GOT3 (cell line): ENCODE measurements at places on chromosomes 2 and 18.

DNA sequence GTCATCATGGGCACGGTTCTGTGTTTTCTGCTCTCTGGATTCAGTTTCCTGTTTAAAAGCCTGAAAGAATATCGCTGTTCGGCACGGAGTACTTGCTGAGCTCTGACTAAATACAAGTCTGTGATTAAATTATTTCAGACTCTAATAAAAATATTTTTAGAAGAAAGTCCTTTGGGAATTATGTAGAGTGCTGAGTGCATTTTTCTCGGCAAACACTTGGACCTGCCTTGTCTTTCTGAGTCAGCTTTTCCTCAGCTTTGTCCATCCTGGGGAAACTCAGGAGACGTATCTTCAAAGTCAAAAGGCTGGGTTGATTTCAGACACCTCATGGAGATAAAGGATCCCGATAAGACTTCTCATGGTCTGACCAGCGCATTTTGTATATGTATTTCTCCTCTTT is 45.9 kb downstream of the IL1R2 start:
- DNase-seq: no peak

- no peak for DNase-seq
Measured at GRCh38 chr2:8552293-8552801, 129.5 kb upstream of the ID2 start.

GRCh38 chr2:235043762-235044500 is 92.1 kb downstream of the SH3BP4 start:
- DNase-seq: no peak

DNA sequence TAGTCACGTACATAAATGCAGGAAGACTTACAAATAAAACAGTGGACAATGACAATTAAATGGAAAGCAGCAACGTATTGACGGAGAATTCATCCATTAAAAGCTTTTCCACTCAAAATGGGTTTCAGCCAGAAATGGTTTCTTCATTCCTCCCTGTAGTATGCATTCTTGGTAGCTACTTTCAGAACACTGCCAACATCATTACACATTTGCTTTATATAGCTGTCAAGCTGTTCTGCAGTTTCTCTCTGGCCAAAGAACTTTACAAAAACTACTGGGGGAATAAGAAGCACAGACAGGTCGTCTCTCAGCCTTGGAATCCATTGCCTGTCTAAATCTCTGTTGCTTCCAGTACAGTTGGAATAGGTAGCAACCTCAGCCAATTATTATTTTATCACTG is 84.1 kb upstream of the NCKAP5 start:
- DNase-seq: no peak

- no peak for DNase-seq
Measured at GRCh38 chr18:40075616-40076015, 1879.4 kb upstream of the PIK3C3 start.

GRCh38 chr2:157441072-157441454 is 2.8 kb downstream of the CYTIP start:
- no peak for DNase-seq

GRCh38 chr18:8721716-8722115 is 16.4 kb downstream of the MTCL1 start:
- DNase-seq: no peak

- no peak for DNase-seq
Measured at GRCh38 chr2:71826826-71827523, 320.7 kb downstream of the CYP26B1 start.

GRCh38 chr2:120964819-120965218 is 229.2 kb downstream of the GLI2 start:
- DNase-seq: no peak

GRCh38 chr18:66533693-66534092 is 70.2 kb downstream of the CDH19 start:
- DNase-seq: no peak

DNA sequence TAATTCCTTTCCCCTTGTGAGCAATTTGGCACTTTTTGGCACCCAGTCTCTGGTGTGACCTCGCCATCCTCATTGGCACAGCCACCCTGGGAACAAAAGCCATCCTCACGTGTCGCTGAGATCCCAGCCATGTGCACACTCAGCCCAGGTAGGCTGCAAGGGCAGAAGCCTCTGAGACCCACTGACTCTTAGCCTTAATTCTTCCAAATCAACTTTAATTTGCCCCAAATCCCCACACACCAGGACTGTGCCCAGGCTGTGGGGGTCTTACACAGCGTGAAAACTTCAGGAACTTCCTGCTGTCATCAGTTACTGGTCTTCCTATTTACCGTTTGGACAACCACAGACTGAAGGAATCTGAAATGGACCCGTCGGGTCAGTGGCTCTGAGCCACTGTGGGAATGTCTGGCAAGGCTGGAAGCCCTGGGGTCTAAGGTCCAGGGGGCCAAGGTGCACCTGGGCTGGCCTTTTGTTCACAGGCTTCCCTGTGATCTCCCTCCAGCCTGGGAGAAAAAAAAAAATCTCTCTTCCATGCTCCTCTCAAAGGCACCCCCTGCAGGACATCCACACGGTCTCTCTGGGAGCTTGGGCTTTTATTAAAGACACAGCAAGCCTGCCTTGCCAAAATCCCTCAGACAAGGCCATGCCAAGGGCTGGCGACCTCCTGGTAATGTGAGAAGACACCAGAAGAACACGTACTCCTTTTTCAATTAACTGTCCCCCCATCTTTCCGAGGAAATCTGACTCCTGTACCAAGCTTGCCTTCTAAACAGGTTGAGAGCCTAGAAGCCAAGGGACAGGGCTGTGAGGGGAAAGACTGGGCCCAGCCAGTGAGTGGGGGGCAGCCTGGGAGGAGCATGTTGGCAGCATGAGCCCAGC is 42.1 kb upstream of the LAPTM4A start:
- no peak for DNase-seq

DNA sequence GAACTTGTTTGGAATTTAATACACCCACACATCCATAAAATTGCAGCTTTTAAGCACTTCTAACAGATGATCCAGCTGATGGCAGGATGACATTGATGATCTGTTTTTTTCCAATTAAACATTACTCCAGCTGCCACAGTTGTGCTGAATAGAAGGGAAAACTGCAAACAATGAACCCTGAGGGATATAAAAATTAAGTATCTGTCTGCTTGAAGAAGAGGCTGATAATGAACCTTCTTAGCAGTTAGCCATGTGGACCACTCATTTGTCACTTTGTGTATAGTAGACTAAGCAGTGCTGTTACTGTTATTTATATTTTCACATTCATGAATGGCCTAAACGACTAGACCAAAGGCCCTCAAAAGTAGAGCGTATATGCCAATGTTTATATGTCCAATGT is 1201.0 kb upstream of the LRRTM1 start:
- no peak for DNase-seq

DNA sequence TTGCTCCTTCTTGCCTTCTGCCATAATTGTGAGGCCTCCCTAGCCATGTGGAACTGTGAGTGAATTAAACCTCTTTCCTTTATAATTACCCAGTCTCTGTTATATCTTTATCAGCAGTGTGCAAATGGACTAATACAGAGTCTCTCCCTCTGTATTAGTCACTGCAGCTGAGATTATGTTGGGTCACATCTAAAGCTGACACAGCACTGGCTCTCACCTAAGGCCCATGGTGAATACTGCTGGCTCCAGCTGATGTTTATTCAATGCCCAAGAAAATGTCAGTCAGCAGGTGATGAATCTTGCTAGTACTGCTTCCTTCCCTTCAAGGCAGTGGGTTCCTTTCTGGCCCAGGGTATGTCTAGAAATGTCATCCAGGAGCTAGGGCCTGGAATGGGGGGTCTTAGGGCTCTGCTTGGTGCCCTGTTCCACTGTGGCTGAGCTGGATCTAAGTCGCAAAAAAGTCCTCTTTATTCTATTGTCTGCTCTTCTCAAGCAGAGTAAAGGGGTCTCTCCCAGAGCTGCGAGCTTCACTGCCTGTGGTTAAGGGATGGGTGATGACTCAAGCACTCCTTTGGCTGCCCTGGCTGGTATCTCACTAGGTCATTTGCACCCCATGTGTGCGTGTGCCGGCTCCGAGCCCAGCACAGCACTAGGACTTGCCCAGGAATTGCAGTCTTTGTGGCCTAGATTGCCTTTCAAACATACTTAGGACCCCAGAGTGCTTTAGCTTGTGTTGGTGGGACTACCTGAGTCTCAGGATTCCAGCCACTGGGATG is 29.9 kb downstream of the PPP1R1C start:
- DNase-seq: no peak

DNA sequence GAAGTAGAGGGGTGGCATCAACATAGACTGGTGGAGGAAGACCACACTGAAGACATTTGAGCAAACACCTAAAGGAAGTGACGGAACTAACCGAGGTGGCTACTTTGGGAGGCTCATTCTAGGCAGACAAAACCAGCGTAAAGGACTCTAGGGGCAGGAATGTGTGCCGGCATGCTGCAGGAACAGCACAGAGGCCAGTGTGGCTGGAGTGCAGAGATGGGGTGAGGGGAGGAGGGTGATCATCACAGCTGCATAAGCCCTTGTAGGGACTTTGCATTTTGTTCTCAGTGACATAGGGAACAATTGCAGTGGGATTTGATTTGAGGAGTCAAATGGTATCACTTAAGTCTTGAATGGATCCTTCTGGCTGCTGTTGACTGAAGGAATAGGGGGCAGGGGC is 253.5 kb downstream of the NCKAP5 start:
- no peak for DNase-seq

GRCh38 chr2:85409845-85410583 is at the start of gene CAPG:
CAPG (minus strand) TSS chr2:85410366; CDS start chr2:85402145, 8,221 bp downstream.
- no peak for DNase-seq

GRCh38 chr2:122007126-122007525 is 251.7 kb downstream of the TSN start:
- no peak for DNase-seq

DNA sequence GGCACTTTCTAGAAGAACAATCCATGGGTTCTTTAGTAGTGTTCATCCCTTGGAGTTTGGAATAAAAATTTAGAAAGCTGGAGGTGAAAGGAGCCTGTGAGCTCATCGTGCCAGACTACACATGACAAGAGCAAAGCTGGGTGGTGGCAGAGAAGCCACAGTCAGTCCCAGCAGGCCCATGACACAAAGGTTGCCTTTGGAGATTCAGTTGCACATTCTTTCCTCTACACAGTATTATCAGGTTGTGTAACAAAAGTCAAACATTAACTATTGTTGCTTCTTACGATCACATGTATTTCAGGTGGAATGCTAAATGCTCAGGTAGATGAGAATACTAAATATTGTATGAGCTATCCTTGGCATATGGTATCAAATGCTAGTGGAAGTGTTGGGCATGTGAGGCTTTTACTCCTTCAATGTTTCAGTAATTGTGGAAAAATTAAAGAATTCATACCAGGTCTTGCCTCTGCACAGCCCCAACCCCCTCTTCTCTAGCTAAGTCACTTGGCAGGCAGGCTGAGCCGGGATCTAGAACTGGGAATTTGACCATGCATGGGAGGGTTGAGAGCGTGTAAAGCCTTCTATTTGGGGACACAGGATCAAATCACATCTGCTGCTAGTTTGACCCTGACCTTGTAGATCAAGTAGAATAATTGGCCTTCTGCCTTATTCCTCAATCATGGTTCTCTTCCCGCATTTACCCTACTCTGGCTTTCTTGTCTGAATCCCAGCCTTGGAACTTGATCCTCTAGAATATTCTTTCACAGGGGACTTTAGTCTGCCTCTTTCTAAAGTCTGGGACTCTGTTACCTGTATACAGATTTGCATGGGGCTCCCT is 230.9 kb downstream of the GCA start:
- no peak for DNase-seq

DNA sequence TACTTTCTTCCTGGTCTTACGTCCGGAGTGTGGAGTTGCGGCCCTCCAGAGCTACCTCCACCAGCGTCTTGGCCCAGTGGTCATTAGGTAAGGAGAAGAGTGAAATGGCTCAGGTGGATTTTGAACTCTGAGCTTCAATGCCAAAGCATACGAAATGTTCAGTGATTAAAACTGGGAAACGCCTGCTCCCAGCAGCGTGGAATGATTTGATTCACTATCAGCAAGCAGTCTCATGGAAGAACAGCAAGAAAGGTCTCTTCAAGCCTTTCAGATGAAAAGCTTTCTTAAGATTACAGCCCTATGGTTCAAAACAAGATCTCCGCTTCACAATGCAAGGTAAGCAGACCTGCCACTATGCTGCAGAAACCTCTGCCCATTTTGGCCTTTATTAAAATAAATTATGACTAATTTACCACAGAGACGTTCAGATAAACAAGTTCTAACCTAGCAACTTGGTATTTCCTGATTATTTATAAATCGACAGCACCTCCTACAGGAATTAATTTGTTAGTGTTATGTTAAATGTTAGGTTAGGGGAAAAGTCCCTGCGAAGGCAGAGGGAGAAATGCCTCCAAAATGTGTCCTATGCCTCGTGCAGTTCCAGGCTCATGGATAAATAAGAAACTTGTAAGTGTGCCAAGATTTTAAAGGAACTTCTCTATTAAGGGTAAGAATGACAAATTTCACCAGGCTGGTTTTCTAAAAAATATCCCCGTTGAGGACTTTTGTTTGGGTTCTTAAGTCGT is 10.1 kb downstream of the SP9 start:
- DNase-seq: no peak
